Stimulated activated CD4-positive, alpha-beta T cell treated with anti-CD3 and anti-CD28 coated beads, Interleukin-15, amount 100 ng/mL, for 1 hour (primary cell): ENCODE measurements at places on chromosomes 1 and 21.
A peak's percentile ranks its signal among the peaks of the same experiment; 100 is the strongest.

DNA sequence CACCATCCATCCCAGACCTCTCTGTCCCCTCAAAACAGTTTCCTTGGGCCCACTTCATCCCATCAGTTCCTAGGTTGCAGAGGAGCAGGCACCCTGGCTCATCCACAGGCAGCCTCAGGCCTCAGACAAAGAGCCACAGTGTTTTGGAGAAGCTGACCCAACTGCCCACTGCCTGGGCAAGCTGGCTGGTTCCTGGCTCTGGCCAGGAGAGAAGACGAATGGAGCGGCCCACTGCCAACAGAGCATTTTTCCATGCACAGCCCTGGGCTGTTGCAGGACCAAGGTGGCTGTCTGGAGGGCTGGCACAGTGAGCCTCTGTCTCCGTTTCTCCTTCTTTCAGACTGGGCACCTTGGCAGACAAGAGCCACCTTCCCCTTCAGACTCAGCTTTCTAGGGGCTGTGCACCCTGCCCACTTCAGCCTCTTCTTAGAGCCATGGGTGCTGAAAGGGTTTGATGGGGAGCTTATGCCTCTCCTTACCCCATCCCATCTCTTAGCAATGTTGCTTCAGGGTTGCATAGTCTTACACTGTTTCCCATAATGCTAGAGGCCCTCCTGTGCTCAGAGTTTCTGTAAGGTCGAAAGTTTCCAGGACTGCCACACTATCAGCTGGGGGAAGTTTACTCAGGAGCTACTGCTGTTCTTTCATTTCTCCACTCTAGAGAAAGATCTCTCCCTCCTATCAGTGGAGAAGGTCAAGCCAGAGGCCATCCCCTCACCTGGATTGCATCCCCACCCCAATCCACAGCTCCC lies 973 bp downstream of the FMOD start:
- DNase-seq, result no peak

GRCh38 chr1:94319319-94320102 lies 82.1 kb upstream of the ARHGAP29 start:
- DNase-seq, result no peak

DNA sequence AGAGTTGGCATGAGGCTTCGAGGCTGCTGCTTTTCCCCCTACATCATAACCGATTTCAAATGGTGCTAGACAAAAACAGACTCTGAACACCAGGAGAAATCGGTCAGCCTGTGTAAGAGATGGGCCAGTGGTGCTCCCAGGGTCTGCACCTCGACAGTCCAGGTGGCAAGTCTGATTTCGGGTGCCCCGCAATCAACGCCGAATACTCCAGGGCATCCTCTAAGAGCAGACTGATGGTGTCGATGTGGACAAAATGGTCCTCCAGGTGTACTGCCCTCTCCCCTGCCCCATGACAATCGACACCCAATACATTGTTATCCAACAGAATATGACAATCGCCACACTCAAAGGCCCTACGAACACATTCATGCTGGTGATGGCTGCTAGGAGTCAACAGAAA lies 50.0 kb downstream of the CD46 start:
- no peak for DNase-seq

GRCh38 chr1:156434989-156435544 lies 65.5 kb downstream of the MEF2D start:
- no peak for DNase-seq

- DNase-seq, result no peak
Observed at GRCh38 chr1:193115629-193116227, 6.1 kb upstream of the CDC73 start.

GRCh38 chr1:31714442-31715086 lies 10.7 kb upstream of the COL16A1 start:
- DNase-seq, result peak; percentile 18

DNA sequence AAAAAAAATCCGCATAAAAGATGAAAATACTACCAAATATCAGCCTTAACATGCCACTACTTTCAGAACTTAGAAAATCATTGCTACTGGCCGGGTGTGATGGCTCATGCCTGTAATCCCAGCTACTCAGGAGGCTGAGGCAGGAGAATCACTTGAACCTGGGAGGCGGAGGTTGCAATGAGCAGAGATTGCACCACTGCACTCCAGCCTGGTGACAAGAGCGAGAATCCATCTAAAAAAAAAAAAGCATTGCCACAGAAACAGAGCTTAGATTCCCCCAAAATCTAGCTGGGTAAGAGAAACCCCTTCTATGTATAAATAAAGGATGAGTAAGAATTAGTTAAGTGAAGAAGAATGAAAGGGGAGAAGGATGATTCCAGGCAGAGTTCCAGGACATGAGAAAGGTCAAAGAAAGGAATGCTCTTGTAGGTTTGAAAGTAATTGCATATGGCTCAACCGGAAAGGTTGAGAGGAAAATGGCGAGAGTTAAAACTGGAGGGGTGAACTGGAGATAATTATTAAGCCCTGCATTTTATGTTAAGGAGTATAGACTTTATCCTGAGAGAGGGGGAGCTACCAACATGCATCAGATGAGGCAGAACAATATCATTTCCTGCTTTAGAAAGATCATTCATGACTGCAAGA lies 19.7 kb upstream of the NRDC start:
- no peak for DNase-seq

DNA sequence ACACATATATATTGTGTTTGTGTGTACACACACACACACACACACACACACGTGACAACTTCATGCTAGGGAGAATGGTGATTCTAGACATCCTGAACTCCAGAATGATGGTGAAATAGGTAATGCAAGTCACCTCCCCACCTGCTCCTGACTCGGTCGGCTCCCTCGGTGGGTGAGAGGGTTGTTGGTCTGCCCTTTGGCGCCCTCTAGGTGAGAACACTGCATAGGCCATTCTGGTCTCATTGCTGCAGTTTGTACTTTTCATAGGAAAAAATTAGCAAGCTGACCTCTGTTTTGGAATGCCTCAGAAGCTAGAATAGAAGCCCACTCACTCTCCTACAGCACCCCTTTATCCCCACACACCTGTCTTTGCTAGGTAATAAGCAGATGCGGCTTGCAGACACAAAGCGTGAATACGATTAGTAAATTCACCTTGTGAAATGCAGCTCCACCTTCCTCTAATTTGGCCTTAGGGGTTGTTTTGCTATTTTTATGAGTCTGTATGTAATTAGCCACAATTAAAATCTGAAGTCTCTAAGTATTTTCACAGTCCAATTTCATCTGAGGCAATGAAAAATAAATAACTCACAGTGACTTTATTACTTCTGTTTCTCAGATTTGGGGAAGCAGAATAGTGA lies 130.0 kb upstream of the KCNJ15 start:
- peak; percentile 13 for DNase-seq

- DNase-seq, result peak; percentile 58
Observed at GRCh38 chr1:2290595-2291510, 62.7 kb downstream of the SKI start.

DNA sequence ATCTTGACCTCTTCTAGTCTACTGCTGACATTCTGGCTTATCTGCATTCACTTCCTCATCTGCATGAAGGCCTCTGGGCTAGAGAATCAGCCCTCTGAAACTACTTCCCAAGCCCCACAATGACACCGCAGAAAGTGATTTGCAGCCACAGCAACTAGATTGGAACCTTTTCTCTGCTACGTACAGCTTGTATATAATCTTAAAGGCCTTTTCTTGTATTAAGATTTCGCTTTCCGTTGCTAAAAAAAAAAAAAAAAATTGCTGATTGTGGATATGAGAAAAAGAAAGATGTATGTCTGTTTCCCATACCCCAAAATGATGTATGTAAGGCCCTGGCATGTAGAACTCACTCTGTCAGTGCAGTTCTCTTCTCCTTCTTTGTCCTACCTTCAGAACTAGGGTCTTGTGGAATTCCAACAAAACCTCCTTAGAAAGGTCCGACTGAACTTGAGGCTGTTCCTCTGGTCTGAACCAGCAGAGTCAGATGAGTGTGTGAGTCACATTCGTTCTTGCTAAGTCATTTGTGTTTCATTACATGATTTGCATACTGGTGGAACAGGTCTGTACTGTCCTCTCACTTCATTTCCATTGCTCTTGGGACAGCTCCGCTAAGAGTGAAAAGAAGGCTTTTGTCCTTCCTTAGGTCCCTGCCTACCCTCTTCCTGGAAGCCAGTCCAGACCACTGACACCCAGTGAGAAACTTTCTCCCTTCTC lies 62.7 kb downstream of the PLPP3 start:
- DNase-seq, result no peak

- DNase-seq, result no peak
Observed at GRCh38 chr1:6512245-6512907, 20.9 kb upstream of the PLEKHG5 start.

DNA sequence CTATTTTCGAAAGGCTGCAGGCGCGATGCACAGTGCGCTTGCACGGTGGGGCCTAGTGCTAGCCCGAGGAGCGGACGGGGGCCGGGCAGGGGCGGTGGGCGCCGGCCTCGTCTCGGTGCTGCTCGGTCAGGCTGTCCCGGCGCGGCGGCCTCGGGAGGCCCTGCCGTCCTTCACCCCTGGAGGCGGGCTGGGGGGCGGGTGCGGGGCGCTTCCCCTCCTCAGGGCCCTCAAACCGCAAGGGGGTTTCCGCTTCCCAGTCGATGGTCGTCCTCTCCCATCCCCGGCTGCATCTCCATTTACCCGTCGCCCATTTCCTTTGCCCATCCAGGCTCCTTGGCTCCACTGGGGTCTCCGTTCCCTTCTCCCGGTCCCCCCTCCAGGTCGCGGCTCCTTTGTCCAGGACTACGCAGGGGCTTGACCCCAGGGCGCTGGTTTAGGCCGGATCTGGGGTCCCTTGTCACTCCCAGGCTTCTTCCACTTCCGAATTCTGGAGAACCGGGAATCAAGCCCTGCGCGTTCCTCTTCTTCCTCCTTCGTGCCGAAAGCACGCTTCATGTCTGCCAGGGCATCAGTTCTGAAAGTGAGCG lies 196.3 kb upstream of the LMO4 start:
- DNase-seq, result no peak

- DNase-seq, result no peak
Observed at GRCh38 chr1:7379441-7379971, 391.6 kb upstream of the VAMP3 start.

DNA sequence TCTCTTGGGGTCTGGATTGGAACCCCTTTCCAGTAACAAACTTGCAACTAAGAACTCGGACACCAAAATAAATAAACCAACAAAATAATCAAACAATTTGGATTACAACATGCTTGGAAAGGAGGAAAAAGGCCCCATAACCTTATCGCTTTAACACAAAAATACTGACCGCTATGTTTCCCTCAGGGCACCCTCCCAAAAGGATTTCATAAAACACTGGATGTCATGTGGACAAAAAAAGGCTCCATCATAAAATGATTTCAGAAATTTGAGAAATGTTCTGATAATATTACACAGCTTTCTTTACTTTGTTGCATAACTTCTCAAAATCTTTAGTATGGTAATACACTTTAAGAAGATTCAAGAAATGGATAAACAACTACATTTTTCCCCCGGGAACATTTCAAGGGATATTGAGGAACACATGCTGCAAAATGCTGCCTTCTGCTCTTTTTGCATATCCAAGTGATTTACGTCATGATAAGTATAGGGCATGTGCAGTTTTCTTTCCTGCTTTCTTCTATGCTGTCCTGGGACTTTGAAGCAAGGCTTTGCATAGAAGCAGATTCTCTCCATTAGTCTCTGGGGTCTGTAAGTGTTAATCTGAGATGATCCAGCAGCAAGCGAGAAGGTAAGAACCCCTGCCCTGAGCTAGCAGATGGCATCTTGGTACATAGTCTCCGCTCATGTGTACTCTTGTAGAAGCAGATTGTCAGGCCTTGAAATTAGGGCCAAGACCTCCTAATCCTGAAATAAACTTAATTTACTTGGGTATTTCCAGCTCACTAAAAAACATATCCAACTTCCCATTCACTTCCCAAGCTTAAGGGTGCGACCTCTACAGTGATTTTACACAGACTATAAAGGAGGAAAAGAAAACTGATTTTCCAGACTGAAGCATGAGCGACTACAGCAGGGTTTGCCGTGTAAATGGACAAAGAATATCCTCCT lies 85.5 kb upstream of the KIAA0040 start:
- no peak for DNase-seq

DNA sequence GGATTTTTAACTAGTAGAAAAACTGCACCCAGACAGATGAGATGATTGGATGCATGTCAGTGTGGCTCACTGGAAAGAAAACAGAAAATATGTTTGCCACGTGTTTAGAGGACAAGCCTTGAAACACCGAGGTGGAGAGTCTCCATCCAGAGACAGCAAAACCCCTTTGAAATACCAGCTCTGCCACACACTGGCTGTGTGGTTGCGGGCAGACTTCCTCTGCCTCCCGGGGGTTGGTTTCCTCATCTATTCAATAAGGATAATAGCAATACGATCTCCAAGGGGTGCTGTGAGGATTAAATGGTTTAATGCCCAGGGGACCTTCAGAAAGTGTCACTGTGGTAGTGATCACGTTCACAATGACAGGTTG lies 67.2 kb upstream of the PARP1 start:
- DNase-seq, result no peak

GRCh38 chr21:45866551-45866950 lies 115.0 kb upstream of the COL6A1 start:
- no peak for DNase-seq

- no peak for DNase-seq
Observed at GRCh38 chr1:217184854-217185253, 446.0 kb downstream of the GPATCH2 start.
